Cortex of kidney (tissue), 1 donor: ENCODE measurements at places on chromosomes 4 and X.

DNA sequence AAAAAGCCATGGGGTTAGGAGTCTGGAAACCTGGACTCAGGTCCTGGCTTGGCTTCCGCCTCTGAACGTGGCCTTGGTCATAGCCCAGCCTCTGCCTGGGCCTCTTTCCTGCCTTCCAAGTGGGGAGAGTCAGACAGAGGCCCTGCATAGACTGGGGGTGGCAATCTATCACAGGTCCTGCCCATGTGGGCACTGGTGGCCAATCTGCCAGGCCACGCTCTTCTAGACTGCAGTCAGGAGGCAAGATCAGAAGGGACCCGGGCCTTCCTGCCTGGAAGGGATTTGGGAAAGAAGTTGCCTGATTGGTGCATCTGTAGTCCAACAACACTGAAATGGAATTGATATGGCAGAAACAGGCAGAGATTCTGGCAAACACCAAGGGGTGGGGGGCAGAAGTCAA lies 46.1 kb downstream of the CNGA2 start:
- DNase-seq: no peak

DNA sequence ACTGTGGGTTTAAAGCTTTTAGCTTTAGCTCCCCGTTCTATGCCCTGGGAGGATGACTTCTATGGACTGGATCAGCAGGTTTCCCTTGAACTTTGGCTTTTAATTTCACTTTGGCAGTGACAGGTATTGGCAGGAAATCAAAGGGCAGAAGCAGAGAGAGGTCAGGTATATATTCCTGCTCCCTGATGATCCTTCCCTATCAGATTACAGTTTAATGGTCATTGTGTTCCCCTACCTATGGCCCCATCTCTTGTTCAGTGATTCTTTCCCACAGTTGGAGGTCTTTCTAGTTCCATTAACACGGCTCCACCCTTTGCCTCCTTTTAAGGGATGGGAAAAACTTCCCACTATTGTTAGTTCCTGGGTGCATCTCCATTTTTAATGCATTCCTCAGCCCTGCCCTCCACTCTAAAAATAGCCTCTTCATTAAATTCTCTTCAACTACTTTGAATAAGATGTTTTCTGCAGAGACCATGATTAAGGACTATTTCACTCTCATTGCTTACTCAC lies 107.8 kb upstream of the TMEM47 start:
- no peak for DNase-seq

- no peak for DNase-seq
Measured at GRCh38 chrX:108438110-108438623, at the start of gene COL4A6. TSS of gene COL4A6 (minus strand) at chrX:108438422. CDS start at chrX:108438196, 226 bp downstream.

DNA sequence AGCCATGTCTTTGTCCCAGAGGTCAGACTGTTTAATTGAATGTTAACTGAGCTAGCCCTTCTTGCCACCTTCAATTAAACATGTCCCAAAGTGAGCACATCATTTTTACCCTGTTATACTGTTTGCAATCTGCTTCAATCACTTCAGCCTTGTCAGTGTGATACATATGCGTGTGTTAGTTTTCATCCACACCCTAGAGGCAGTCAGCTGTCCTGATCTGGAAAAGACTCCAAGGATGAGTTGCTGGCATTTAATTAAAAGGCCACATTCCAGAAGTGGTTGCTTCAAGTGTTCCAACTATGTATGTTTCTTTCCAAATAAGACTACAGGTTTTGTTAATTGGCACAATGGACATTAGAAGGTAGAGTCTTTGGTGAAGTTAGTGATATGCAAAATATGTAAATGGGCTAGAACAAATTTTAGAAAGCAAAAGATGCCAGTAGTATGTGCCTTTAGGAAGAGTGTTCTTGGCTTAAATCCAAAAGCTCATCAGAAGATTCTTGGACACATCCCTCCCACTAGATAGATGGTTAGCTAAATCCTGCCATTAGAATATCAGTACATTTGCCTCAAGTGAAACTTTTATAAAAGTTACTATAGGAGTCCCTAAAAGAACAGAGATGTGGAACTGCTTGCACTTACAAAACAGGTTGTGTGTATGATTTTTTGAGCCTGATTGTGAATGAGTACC lies 79.5 kb upstream of the SLIT2 start:
- DNase-seq: no peak

- DNase-seq: no peak
Measured at GRCh38 chr4:5878359-5878758, 14.5 kb downstream of the CRMP1 start.

DNA sequence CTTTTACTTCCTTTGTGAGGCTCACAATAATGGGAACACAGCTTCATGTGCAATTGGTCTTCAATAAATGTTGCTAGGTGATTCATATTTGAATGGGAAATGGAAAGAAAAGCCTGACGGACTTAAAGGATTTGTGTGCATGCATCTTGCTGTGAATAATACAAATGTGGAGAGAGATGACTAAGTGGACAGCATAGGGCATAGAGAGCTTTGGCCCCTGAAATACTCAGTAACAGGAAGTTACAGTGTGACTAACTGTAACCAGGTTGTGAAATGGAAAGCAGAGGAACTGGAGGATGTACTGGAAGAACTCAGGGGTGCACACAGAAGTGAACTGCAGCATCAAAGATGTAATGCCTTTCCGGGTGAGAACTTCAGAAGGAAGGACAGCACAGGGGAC lies 206.7 kb downstream of the MGST2 start:
- no peak for DNase-seq

- DNase-seq: no peak
Measured at GRCh38 chrX:96837808-96838207, 45.9 kb upstream of the RPA4 start.

DNA sequence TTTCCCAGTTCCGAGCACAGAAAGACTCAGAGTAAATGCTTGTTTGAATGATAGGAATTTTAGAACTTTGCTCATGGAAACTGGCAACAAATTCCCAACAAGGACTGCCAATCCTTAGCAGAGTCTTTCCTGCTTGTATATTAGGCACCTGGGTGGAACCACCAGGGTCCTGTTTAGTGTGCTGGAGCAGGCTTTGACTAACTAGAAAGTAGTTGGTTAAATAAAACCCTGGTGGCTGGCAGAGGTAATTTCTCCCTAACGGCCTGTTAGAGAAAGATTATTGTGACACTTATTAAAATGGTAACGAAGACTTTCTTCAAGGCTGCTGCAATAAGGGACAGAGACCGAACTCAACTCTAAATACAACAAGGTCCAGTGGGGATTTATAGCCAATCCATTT lies 103.6 kb upstream of the TEX13D start:
- no peak for DNase-seq

- no peak for DNase-seq
Measured at GRCh38 chr4:183988874-183989273, 83.8 kb downstream of the STOX2 start.

DNA sequence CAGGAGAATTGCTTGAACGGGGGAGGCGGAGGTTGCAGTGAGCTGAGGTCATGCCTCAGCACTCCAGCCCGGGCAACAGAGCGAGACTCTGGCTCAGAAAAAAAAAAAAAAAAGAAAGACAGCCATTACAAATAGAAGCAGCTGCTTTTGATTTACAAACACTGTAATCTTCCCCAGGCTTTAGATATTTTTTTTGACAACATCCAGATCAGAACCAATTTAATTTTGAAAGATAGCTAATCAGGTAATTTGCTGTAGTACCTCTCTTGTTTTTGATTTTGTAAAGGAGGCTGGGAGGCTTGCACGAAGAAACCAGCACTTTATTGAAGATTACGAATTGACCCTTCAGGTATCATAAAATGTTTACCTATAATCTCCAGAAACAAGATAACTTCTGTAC lies 107.0 kb downstream of the LDB2 start:
- no peak for DNase-seq

GRCh38 chr4:84529169-84529751 lies 30.2 kb upstream of the NKX6-1 start:
- no peak for DNase-seq

- no peak for DNase-seq
Measured at GRCh38 chr4:179626687-179627086, 2184.4 kb upstream of the AGA start.

DNA sequence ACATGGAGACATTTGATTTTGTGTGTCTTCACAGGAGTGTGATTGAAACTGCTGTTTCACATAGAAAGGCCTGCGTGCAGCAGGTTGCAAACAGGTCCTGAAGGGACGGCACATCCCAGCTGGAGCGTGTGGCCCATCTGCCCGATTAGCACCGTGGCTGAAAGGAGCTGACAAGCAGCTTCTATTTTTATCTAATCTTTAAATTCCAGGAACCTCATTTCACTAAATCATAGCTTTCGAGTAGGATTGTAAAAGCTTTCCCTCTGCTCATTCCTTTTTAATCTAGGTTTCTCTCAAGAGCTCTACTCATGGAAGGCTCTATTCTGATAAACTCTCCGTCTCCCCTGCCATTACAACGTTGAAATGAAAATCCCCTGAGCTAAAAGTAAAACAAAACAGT lies 106.8 kb downstream of the FSTL5 start:
- no peak for DNase-seq

DNA sequence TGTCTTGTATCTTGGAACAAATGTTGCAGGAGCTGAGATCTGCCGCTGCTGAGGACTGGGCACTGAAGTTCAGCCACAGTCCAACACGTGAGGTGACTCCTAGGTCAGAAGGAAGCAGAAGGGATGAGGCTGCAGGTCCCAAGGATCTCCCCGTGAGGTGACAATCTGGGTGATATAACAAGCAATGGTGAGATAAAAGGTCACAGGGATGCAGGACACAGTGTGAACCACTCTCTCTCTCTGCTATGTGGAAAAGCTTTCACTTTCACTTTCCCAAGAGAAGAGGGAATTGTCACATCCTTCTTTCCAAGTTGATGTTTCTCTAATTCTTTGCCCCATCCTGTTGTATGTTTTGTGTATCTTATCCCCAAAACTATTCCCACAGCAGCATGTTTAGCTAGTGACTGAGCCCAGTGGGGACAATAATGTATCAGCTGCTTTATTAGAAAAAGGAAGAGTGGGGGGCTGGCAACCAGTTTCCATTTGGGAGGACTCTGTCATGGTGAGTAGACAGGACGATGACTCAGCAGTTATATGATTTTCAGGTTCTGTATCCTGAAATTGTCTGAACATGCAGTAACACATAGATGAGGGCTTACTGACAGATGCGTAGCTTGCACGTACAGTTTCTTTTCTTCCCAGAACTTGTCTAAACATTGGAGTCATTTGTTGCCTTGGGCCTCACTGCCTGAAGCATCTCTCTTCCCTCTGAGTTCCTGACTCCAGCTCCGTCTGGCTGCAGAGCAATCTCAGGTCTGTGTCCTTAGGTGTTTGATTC lies 1415.8 kb upstream of the TENM3 start:
- DNase-seq: no peak

- no peak for DNase-seq
Measured at GRCh38 chrX:24243692-24244091, 70.2 kb downstream of the SUPT20HL2 start.

DNA sequence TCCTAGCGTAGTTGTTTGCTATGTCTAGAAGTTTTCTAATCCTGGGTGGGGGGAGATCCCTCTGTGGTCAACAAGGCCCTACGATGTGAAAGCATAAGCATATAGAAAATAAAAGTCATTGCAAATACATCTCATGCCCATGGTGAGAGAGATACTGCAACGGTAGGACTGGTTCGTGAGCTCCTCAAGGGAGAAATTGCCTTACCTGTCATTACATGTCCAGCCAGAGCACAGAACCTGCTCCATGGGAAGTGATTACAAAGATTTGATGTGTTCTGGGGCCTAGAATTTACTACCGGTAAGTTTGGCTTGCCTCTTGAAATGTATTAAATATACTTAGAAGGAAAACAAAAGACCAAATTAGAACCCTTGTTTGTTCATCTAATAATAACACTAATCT lies 60.9 kb upstream of the FAM47B start:
- no peak for DNase-seq

DNA sequence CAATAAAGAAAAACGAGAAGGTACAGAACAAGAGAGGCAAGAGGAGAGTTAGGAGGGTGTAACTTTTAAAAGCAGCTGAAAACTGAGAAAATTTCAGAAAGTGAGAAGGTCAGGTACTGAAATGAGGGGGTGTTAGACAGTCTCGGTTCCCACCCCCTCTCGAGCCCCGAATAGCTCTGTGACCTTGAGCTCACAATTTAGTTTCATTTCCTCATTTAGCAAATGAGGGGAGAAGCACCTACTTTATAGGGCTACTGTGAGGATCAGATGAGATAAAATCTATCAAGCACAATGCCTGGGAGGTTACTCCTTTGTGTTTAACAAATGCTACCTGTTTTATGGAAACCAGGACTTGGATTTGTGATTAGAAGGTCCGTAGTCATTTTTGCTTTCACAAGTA lies 4.9 kb downstream of the UGT8 start:
- DNase-seq: no peak

GRCh38 chr4:186727169-186727976 lies 3.7 kb upstream of the FAT1 start:
- DNase-seq: no peak

GRCh38 chrX:26651755-26652154 lies 435.8 kb downstream of the MAGEB5 start:
- no peak for DNase-seq

DNA sequence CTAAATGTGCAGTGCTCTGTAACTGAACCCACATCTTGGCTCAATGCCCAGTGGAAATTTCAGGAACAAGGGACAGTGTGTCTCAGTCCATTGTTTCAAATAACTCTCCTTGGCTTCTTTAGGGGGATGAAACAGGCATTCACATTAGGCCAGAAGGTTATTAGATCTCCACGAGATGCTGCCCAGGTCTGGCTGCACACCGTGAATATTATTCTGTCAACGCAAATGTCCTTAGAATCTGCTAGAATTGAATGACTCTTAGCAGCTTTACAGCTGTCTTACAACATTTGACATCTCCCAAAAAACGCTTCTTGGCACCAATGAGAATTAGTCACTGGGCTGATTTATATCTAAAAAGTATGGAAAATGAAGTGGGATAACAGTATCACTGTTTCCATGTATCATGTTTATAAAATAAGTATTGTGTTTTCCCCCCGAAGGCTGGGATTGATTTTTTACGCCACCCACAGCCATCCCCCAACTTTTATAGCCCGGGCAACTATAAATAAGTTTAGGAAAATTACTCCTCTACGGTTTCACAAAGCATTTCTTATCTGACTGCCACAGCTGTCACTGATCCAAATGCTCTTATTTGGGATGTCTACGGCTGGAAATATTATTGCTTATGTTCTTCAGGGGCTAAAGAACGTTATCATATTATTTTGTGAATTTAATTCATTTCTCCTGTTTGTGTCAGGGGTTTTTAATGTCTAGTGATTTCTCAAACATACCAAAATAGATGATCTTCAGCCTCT lies 559.7 kb upstream of the FAT1 start:
- no peak for DNase-seq
